ENCODE measurements at places on chromosomes 5 and 9.

DNA sequence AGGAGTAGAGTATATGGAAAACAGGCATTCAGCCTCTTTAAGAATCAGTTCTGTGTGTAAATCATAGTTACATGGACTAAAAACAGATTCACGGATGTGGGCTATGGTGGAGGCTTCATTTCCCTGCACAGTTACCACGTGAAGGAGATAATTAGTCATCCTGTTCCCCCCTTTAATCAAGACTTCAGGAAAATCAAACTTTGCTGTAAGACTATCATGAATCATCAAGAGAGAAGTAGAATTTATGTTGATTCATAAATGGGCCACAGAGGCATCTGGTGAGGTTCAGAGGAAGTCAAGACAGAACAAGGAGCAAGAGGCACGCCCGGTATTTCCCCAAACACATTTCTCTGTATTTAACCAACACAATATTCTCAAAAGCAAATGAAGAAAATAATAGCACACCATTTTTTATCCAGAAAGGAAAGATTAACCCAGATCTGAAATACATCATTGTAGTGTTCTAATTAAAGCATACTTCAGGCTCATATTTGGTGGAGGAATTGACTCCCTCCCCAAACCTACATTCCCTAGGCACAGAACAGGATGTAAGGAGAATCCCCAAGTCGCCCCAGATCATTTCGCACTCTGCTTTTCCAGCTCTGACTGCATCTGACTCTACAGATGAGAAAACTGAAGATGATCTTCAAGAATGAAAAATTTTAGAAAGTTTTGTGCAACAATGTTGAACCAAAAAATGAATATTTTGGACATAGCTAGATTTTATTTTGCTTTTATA lies 175.8 kb upstream of the GAS1 start:
- no peak for DNase-seq

DNA sequence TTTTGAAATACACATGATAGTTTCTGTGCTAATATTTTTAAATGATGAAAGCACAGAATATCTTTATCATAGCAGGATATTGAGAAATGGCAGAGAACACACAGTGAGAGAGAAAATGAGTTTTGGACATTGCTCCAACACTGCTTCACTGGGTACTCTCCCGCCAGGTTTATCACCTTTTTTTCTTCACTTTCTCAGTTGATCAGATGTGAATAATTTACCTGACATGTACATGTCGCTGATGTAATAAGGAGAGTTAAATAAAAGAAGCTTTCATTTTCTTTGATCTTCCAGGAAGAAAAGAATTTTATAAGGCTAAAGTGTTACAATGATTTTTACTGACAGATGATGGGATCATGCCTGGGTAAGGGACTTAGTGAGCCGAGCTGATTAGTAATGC lies 134.5 kb downstream of the ALDH1A1 start:
- DNase-seq = no peak

GRCh38 chr5:110909950-110910349 lies 161.6 kb upstream of the TSLP start:
- no peak for DNase-seq

DNA sequence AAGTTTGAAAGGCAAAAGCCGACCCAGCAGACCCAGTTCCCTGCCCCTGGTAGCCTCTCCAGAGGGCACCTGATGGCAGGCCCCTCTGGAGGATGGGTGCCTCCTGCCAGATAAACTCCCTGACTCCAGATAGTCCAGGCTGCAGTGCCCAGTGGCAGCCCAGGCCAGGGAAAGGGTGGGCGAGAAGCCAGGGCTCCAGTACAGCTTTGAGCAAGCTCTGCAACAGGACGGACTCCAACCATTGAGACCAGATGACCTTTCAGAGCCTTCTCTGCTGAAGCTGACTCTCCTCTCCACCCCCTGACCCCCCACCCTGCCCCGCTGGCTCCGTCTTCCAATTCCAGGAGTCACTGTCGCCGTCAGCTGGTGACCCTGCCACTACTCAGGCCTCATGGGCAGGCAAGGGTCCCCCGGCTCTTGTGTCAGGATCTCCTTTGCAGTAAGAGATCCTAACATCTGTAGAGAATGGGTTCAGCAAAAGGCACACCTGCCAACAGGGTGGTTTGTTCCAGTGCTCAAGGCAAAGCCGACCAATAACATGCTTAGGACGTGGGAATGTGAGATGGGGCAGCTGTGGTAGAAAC lies 15.5 kb upstream of the FCN1 start:
- no peak for DNase-seq

DNA sequence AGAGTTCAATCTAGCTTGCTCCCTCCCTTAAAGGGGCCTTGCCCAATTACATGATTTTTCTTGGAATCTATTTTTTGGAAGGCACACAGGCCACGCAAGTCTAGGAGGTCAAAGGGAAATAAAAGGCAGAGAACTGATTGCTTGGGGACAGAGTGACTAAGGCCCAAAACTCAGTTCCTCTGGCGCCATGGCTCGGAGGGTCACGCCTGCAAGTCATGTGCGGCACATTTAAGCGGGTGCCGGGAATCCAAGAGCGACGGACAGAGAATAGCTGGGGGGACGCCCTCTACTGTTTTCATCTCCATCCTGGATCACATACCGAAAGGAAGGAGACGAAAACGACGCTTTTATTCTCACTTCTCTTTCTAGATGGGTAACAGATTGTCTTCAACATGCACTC lies 78.6 kb downstream of the FREM1 start:
- no peak for DNase-seq

GRCh38 chr9:95070549-95071021 lies 246.9 kb downstream of the FANCC start:
- no peak for DNase-seq

- DNase-seq = no peak
These were observed 51.8 kb downstream of the DUSP1 start for GRCh38 chr5:172719211-172719610.

DNA sequence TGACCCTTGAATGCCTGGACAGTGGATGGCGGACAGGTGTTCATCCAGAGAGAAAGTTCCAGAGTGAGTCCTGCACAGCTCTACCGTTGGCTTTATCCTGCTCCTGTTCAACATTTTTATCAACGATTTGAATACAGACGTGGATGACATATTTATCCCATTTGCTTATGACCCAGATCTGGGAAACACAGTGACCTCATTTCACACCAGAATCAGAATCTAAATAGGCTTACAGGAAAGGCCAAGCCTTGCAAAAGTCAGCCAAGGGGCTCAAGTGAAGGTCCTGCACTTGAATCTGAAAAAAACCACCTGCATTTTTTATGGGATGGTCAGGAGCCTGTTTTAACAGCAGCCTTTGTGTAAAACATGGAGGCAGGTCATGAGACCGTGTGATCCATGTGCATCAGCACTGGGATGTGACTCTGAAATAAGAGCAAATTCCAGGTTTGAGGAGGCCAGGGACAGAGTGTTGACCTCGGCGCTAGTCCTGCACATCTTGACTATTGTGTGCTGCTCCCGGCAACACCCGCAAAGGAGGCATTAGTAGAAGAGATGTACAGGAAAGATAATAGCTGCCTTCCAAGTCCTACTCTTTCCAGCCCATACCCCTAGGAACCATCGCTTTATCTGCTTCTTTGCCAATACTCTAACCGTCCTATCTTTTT lies 18.5 kb downstream of the PDZD2 start:
- DNase-seq = no peak

DNA sequence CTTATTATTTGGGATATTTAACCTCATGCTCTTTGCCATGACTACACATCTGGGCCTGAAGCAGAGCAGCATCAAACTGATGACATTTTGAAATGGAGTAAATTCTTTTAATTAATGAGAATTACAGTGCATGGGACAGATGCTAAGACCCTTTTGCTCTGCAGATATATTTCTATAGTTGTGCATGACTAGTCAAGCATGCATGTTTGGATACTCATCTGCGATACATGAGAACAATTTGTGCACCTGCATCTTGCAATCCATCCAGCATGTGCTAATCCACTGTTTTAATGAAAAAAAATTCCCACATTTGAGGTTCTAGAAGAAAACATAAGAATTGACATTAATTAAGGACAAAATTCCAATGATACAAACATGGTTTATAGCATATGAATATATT lies 1047.6 kb upstream of the ACO1 start:
- DNase-seq = no peak

DNA sequence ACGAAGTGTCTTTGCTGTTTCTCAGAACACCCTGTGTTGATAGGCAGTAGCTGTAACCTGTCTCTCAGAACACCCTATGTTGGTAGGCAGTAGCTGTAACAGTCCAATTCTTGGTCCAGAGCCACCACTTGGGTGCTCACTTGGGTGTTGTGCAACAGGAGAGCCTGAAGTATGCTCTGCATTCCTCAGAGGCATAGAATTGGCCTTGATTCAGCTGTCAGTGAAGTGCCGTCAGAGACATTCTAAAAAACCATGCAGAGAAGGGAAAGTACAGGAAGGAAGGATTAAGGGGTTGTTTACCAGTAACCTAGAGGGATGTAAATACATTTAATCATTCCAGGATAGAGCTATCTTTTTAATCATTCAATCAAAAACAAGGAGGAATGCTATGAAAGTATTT lies 231.2 kb downstream of the ARRDC3 start:
- DNase-seq = no peak

DNA sequence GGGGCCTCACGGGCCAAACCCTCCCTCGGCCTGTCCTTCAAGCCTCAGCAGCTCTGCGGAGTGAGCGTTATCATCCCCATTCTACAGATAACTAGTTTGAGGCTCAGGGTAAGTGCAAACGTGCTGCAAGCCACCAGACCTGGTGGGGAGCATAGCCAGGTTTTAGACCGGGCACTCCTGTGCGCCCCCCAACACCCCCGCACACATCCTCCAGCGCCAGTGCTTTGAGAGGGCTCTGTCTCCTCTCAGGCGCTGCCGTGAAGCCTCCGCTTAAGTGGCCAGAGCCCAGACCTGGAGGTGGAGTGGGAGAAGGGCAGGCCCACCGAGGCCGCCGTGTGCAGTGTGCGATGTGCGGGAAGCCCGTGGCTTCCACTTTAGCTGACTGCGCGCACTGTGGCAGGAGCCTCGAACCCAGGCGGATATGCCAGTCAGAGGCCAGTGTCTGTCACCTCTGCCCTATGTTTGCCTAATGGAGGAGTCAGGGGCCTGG lies 1.6 kb upstream of the MGAT1 start:
- DNase-seq = peak; percentile 39

DNA sequence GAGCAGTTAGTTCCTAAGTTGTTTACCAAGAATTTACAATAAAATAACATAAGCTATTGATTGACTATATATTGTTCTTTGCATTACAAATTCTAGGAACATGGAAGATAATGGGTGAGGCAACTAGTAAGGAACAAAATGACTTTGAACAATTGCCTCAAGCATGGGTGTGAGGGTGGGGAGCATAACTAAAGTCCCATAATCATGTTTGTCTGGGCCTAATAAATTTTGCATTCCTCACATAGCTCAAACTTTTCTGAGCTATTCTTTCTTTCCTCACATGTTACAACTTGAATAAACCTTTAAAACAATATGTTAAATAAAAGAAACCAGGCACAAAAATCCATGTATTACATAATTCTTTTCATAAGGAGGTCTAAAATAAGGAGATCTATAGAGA lies 1066.1 kb downstream of the NR2F1-AS1 start:
- DNase-seq = no peak

GRCh38 chr9:79812507-79813257 lies 240.9 kb downstream of the TLE4 start:
- DNase-seq = no peak

DNA sequence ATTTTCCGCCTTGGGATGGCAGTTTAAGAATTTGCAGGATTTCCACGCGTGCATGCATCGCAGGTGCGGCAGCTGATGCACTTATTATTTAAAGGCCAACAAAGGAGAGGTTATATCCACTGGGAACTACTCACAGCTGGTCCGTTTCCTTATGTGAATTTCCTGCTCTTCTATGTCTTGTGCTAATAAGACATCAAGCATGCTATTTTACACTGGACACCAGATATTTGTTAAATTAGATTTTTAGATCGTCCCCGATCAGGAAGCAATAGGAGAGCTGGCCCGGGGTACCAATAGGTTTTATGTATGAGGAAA lies 476 bp upstream of the DTWD2 start:
- no peak for DNase-seq

GRCh38 chr5:29077451-29077850 lies 2039.1 kb upstream of the CDH9 start:
- DNase-seq = no peak

DNA sequence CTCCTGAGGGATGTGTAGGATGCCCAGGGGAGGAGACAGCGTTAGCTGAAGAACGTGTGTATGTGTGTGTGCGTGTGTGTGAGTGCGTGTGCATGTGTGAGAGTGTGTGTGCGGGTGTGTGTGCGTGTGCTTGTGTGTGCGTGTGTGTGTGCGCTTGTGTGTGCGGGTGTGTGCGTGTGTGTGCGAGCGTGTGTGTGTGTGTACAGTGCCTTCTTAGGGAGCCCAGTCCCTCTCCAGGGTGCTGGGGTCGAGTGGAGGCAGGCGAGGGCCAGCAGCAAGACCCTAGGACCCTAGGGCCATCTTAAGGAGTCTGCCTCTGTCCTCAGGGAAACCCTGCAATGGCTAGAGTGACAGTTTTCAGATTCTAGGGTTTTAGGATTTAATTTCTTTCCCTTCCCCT lies 26.0 kb upstream of the STXBP1 start:
- DNase-seq = no peak

DNA sequence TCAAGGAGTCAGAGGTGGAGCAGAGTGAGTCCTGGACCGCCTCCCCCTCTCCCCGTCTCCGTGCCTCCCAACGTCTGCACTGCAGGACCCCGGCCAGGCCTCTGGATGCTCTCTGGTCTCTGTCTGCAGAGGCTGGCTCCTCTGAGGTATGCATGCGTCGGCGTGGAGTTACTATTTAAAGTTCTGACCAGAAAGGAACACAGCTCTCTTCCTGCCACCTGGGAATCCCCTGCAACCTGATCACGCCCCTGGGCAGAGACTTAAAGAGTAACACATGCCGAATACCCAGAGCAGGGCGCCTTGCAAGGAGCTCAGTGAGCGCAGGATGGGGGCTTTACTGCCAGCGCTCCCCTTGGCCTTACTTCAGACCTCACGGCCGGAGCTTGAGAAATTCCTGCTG lies 16.0 kb downstream of the ANXA6 start:
- peak; percentile 35 for DNase-seq

DNA sequence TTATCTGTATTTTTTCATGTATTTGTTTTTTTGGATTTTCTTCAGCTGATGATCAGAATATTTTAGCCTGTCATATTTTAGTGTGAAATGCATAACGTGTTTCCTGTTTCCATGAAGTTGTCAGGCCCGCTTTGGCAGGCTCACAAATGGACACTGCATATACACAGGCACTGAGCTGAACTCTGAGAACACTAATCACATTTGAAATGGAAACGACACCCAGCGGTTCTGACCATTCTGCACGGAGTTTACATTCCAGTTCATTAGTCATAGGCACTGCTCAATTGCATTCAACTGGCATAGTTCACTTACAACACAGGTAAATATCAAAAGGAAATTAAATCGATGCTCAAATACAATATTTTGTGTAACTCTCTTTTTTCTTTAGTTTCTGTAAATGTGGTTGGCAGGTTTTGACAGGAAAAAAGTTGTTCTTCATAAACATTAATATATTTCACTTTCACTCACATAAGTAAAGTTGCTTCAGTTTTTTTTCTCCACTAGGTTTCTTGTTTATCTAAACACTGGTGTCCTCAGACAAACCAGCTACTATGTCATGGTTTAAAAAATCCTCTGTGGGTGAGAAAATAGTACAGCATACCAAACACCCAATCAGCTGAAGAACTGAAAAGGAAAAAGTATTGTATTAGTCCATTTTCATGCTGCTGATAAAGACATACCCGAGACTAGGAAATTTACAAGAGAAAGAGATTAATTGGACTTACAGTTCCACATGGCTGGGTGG lies 559.0 kb upstream of the DAP start:
- DNase-seq = no peak

- DNase-seq = no peak
These were observed 33.7 kb upstream of the MACIR start for GRCh38 chr5:103224894-103225246.

- no peak for DNase-seq
These were observed 225.2 kb downstream of the SEMA5A start for GRCh38 chr5:9320652-9321051.

Data from CD4-positive, alpha-beta T cell (primary cell).